Muscle of leg (tissue), 16 donors: ENCODE measurements at places on chromosomes 7 and 10.

DNA sequence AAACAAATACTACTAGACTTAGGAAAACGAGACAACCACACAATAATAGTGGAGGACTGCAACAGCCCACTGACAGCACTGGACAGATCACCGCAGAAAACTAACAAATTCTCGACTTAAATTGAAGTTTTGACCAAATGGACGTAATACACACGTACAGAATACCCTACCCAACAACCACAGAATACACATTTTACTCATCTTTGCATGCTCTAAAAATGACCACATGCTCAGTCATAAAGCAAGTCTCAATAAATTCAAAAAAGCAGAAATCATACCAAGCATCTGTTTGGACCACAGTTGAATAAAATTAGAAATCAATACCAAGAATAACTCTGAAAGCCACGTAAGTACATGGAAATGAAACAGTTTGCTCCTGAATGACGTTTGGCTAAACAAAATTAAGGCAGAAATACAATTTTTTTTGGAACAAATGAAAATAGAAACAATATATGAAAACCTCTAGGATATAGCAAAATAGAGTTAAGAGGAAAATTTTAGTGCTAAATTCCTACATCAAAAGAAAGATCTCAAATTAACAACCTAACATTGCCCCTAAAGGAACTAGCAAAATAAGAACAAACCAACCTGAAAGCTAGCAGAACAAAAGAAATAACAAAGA, 30.6 kb downstream of the MAPK8 start:
- no peak for DNase-seq

DNA sequence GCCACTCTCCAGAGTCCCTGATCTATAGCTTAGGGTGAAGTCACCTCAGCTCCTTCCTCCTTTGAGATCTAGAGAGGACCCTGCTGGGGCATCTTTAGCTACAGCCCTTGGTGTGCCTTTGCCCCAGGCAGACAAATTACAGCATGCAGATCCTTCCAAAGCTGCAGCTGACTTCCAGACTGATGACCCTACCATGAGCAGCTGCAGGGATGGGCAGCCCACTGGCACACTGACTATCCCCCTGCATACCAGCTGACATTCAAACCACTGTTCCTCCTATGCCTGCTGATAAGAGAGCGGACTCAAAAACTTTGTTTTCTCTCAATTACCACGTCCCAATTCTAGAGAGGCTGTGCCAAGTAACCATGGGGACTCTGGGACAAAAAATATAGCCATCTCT, 70.6 kb downstream of the COL13A1 start:
- DNase-seq: peak; percentile 73

DNA sequence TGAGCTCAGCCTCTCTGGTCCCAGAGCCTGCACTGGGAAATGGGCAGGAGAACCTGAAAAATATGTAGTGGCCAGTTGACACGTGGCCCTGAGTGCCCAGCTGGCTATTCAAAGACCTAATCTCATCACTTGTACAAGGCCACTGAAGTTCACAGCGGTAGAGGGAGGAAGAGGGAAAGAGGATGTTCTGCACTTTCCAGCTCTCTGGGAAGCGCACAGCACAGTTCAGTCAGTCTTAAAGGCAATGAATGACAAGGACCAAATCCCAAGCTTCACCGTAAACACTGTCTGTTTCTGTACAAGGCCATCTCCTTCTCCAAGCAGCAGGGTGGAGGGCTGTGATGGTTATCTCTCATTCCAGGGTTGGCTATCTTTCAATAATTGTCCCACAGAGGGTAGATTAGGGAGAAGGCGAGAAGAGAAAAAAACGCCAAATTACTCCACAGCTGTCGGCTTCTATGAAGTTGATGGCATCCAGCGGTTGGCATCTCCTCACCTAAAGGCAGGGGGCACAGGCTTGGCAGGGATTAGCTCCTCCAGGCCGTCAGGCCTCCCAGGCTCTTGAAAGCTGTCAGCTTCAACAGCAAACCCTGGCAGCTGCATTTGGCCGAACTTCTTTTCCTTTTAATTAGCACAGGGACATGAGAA, 10.6 kb downstream of the SFMBT2 start:
- peak; percentile 19 for DNase-seq

- DNase-seq: no peak
Observed at GRCh38 chr7:89607792-89608191, 546.5 kb upstream of the STEAP1 start.

- DNase-seq: no peak
Observed at GRCh38 chr10:15325944-15326284, 45.2 kb downstream of the FAM171A1 start.

GRCh38 chr10:84265418-84265817, 20.6 kb downstream of the RGR start:
- peak; percentile 81 for DNase-seq

- DNase-seq: peak; percentile 48
Observed at GRCh38 chr10:992871-993270, 4.6 kb downstream of the GTPBP4 start.

DNA sequence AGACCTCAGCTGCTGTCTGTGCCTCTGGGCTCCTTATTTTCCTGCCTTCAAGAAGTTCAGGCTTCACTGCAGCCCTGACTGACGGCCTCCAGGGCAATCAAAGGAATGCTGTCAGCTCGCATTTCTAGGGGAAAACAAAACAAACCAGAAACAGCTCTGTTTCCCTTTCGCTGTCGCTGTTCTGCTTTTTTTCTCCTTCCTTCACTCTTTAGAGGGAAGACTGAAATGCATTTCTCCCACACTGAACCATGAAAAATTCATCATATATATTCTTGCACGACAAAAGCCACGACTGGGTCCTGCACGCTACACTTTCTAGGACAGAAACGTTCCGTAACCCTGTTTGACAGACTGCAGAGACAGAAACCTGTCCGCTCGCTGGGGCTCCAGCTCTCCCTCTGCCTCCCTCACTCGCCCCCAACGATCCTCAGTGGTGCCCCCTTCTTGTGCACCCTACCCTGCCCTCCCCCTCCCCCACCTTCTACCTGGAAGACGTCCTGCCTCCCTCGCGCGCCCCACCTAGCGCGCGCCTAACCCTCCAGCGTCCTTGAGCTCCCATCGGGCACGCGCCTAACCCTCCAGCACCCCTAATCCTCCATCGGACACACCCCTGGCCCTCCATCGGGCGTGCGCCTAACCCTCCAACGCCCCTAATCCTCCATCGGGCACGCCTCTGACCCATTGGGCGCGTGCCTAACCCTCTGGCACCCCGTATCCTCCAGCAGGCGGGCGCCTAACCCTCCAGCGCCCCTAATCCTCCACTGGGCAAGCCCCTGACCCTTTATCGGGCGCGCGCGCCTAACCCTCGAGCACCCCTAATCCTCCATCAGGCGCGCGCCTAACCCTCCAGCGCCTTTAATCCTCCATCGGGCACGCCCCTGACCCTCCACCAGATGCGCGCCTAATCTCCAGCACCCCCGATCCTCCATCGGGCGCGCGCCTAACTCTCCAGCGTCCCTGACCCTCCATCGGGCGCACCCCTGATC, 37.1 kb downstream of the SVOPL start:
- peak; percentile 13 for DNase-seq

DNA sequence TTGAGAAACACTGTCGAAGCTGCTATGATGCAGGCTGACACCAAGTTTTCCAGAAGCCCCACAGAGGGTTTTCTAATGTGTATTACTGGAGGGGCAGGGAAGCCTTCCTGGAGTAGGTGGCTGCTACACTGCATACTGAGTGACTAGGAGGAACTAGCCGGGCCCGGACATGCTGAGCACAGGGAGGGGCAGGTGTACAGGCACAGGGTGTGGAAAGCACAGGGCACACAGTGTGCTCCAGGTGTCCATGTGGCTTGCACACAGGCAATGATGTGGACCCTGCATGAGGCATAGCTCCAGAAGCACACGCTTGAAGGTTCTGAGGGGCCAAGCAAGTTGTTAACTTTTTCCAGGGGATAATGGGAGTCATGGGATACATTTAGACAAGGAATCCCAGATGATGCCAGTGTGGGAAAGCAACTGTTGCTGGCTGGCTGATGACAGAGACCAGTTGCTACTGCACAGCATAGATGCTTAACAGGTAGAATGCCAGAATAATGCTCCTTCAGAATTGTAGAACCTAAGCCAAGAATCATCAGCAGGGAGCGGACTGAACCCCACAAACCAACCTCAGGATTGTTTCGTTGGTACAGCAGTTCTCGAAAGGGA, 14.6 kb downstream of the DHX32 start:
- no peak for DNase-seq

- DNase-seq: no peak
Observed at GRCh38 chr10:46559231-46559671, 2.8 kb upstream of the GPRIN2 start.

- DNase-seq: no peak
Observed at GRCh38 chr7:158805937-158806336, 23.4 kb downstream of the ESYT2 start.

DNA sequence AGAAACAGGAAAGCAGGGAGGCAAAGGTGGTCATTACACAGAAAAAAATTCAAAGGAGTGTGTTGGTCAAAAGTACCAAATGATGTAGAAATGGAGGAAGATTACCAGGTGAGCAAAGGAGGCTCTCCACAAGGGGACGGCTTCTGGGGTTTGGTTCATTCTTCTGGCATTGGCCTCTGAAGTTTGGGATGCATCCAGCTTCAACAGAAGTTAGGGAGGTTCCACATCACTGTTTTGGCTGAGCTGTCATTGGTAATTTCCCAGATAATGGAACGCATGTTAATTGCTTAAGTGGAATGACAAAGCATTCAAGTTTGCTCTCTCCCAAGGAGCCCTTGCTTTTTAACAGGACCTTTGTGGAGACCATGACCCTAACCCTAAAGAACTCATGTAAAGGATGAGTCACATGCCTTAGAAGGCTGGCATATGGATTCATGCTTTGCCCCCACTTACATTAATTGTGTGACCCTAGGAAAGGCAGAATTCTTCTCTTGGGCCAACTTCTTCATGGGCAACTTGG, 398.6 kb downstream of the GPAM start:
- DNase-seq: no peak

GRCh38 chr7:36131026-36131425, 22.0 kb upstream of the EEPD1 start:
- DNase-seq: peak; percentile 42

GRCh38 chr10:24408365-24408764, 199.4 kb downstream of the KIAA1217 start:
- no peak for DNase-seq

DNA sequence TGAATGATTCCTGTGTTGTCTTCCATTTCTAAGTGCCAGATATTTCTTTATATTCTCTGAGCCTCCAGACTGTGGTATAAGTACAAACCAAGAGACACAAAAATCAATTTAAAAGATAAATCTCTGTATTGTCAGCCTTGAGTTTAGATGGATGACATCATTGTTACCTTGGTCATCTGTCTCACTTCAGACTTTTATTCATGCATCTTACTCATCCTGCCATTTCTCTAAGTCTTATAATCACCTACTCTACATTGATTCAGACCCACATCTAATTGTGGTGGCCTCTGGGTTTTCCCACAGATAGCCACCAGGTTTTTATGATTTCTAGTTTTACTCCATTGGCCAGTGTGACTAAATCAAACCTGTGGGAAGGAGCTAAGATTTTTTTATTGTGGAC, 26.8 kb upstream of the HDAC9 start:
- DNase-seq: no peak

- no peak for DNase-seq
Observed at GRCh38 chr10:86108696-86109095, 257.9 kb downstream of the GRID1 start.

- peak; percentile 92 for DNase-seq
Observed at GRCh38 chr7:68176974-68177373, 1180.3 kb downstream of the TYW1 start.

GRCh38 chr7:40329601-40330153, 194.9 kb downstream of the SUGCT start:
- DNase-seq: peak; percentile 77

GRCh38 chr7:120955577-120956149, 5.1 kb downstream of the ING3 start:
- no peak for DNase-seq

DNA sequence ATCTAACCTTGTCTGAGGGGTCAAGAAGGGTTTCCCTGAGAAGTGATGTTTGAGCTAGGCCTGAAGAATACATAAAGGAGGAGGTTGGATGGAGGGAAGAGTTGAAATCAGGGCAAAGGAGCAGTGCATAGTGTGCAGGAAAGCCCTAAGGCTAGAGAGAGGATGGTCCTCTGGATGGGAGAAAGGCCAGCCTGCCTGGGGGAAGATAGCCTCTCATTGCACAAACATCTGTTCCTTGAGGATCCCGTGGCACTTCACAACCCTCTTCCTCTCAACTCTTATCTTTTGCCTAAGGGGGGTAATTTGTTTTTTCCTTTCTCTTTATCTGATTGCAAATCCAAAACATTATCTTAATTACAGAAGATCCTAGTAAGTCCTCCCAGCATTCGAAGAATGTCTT, 35.7 kb downstream of the STAMBPL1 start:
- no peak for DNase-seq

DNA sequence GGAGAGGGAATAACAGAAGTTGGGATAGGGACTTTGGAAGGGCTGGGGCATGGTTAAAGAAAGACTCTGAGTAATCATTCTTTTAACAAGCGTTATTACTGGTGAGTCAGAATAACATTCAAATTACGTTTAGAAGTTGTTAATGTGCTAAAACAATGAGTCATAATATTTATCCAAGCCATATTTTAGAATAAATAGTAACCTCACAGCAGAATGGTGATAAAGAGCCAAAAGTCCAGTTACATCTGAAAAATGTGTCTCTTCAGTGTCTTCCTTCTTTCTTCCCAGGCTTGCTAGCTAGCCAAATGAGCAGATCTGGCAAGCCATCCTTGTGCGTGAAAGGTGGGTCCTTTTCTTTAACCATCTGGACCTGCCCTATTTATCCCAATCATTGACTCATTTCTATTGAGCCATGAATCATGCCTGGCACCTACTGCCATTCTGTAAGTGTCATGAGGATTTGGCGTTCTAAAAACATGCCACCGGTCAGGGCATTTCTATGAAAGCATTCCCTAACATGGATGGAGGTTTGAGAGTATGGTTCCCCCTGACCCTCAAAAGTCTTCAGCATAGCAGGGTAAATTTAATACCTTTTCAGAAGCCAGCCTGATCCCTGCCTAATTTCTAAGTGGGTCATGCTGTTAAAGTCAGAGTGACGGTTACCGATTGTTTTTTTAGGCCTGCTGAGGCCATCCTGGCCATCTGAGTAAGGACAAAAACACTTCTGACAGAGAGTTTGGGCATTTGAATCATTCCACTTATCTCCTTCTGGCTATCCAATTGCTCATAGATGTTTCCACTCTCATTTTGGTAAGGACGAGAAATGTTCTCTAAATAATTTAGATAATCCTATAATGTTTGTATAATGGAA, 26.9 kb downstream of the MYPN start:
- peak; percentile 67 for DNase-seq

- no peak for DNase-seq
Observed at GRCh38 chr10:90162271-90162853, 461.0 kb downstream of the KIF20B start.

DNA sequence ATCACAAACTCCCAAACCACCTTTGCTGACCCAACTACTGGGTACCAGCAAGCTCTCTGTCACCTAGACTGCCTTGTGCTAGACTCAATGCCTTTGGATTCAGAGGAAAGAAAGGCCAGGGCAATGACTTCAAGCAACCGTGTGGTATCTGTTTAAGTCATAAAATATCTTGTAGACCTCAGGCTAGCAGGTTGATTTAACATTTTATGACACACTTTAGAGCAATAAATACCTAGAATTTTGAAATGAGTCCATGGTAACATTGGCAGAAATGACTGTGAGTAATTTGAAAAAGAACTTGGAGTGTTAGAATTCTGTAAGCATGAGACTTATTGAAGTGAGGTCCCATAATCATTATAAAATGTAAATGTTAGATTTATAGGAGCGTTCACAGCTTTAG, 87.2 kb downstream of the TWIST1 start:
- DNase-seq: peak; percentile 59
